ENCODE measurements at places on chromosomes 13 and 19. TPM values are rescaled to one million over a fixed set of nuclear protein-coding genes. Genes with fewer than 3 reads are reported as not detected.

DNA sequence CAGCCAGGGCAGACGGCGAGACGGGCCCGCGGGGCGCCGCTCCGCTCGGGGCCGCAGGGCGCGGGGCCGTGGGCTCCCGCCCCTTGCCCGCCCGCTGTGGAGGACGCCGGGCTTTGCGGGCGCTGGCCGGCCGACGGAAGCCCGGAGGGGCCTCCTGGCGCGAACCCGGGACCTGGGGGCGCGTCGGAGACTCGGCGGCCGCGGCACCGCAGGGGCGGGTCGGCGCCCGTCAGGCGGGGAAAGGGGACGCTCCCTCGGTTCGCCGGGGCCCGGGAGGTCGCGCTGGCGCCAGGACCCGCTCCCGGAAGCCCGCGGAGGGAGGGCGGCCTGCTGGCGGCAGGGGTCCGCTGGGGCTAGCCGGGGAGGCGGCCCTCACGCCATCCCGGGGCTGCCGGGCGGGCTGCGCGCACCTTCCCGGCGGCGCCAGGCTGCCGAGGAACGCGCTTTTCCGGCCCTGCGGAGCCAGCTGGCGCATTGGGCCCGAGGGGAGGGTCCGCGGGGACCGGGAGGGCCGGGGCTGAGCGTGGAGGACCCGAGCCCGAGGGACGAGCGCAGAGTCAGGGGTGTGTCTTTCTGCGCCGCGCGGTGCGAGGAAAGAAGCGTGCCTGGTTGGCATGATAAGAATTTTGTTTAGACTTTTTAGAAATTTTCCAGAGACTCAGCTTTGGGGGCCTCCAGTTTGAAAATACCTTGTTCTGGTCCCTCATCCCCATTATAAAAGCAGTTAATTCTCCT, 511 bp downstream of the GARRE1 start:
- peak; percentile 46 for DNase-seq

DNA sequence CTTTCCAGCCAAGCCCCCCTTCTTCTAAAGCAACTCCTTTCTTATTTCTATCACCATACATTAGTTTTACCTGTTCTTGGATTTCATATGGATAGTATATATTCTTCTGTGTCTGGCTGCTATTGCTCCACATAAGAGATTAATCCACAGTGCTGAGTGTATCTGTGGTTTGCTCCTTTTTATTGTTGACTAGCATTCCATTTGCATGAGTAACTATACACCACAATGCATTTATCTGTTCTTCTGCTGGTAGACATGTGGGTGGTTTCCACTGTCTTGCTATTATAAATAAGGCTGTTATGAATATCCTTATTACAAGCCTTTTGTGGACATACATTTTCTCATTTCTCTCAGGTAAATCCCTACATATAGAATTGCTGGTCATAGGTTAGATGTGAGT, 138.2 kb downstream of the SLC7A1 start:
- no peak for DNase-seq

DNA sequence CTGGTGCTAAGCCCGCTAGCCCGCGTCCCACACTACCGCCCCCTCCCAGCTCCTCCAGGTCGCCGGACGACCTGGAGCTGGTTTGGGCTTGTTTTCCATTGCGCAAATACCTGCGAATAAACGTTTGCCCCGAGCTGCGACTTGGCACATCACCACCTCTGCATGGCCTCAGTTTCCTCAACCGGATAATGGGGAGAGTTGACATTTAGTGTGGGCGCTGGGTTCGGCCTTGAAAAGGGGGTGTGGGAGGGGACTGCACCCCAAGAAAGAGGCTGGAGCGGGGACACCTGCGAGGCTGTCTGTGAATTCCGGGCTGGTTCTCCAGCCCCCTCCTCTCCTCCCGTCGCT, 11.0 kb upstream of the JUND start:
- DNase-seq, result no peak

- no peak for DNase-seq
These were observed 62.7 kb upstream of the TDRD3 start for GRCh38 chr13:60334310-60334709.

- DNase-seq, result no peak
These were observed 387.2 kb upstream of the ATXN8OS start for GRCh38 chr13:69720278-69720983.

DNA sequence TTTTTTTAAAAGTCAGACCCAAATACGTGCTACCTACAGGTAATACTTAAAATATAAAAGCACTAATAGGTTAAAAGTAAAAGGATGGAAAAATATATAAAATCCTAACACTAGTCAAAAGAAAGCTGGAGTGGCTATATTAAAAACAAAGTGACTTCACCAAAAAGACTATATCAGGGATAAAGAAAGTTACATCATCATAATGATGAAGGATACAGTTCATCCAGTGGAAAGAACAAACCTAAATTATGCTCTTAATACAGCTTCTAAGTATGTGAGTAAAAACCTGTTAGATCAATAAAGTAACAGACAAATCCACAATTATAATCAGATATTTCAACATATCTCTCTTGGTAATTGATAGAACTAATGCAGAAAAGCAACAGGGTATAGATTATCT, 1.1 kb upstream of the ZNF780B start:
- no peak for DNase-seq

DNA sequence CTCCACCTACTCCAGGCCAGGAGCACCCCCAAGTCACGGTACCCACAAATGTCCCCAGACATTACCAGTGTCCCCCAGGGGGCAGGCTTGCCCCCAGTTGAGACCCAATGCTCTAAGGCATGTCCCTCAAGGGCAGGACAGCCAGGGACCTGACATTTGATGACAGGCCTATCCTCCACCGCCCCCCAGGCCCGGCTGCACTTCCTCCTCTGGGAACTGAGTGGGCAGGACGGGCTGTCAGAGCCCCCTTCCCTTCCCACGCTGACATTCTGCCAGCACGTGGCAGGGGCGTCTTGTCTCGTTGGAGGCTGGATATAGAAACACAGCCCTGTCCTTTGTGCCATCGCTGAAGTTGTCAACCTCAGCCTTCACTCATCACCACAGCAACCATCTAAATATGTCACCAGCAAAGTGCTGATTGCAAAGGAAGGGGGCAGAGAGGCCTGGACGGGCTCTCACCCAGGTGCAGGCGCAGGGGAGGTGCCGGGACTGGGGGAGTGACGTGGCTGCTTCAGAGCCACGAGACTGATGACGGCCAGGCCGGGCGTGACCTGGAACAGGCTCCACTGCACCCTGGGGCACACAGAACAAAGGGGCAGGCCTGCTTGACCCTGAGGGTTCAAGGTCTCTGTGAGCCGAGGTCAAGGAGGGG, 38.4 kb downstream of the GNG7 start:
- peak; percentile 30 for DNase-seq

- no peak for DNase-seq
These were observed 117.2 kb upstream of the MAB21L1 start for GRCh38 chr13:35593651-35594050.

Gene ZNF155
- 15.9 TPM for polyA plus RNA-seq

Gene APLP1
- 26.6 TPM for polyA plus RNA-seq

Gene MISP
- polyA plus RNA-seq, result 11.2 TPM

Gene PLPP2
- 3.2 TPM for polyA plus RNA-seq
